ENCODE measurements at places on chromosomes 4 and X.

DNA sequence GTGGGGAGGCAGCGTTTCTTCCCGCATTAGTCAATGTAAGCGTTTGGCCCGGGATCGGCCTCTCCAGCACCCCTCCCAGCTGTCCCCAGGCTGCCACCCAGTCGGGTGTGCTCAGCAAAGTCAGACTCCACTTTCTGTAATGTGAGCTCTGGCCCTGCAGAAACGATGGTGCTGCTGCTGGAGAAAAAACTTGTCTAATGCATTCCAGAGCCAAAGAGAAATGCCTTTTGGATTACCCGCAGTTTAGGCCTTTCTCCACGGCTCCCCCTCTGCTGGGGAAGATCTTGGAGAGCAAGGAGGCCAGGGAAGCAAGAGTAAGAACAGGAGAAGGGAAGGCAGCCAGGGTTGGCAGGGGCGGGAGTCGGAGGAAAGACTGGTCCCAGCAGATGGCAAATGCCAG is 55.2 kb downstream of the ELF4 start:
- peak; percentile 72 for DNase-seq

DNA sequence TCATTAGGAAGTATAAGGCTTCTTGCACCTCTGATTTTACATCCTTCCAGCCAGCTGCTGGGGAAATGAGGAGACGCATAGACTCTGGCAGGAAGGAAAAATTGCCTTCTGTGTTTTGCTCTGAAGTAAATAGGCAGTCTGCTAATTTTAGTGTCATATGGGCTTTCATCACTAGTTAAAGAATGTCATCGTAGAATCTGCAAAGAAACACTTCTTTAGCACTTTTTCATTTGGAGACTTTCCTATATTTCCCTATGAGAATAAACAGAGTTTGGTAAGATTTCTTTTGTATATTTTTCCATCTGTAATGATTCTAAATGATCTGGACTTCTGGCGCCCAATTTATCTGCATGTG is 3.3 kb downstream of the ADGRL3 start:
- DNase-seq = no peak

DNA sequence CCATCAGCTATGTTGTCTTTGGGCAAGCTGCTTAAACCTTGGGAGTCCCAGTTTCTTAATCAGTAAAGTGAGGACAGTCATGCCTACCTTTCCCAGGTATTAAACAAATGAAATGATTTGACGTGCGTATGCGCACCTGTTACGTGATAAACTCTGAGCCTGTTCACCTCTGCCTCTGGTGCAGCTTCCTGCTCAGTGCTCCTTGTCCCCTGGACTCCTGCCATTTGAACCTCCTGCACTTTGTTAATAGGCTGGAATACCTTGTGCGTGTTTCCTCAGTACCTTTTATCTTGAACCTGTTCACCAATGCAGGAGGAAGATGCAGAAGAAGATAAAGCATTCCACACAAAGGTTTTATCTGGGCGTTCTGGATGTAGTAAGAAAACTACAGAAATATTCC is 211.9 kb downstream of the CEP135 start:
- no peak for DNase-seq

GRCh38 chr4:102180046-102180445 is 165.2 kb downstream of the SLC39A8 start:
- DNase-seq = no peak

GRCh38 chrX:68753218-68753617 is 75.6 kb upstream of the EFNB1 start:
- no peak for DNase-seq

- DNase-seq = no peak
Observed at GRCh38 chrX:153832728-153833127, 2.4 kb upstream of the PDZD4 start.

GRCh38 chrX:26999634-27000033 is 463.5 kb downstream of the PPP4R3C start:
- no peak for DNase-seq

- no peak for DNase-seq
Observed at GRCh38 chr4:175944126-175944910, 121.3 kb upstream of the WDR17 start.

GRCh38 chr4:122528879-122529278 is 72.4 kb upstream of the IL2 start:
- DNase-seq = no peak

DNA sequence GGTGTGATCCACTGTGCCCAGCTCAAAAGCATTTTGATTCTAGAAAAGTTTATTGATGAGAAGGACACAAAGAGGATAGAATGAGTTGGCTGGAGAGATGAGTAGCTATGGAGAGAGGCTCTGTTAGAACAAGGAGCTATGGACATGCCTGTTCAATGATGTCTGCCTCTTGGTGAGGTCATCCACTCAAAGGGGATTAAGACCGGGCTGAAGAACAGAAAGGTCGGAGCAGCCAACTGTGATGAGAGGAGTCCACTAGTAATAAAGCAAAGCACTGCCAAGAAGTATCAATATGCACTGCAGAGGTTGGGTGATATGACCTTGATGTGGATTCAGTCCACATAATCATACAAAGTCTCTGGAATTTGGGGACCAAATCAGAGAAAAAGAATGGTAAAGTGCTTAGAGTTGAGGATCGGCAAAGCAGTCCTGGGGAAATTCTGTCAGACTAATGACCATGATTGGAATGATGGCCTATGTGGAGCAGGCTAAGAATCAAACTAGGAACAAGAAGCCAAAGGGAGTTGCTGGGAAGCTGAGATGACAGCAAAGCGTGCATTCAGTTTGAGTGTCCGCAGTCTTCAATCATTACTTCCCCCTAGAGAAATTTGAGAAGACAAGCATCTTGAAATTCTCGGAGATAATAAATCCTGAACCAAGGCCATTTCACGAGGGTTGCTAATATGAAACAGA is 55.7 kb upstream of the MMAA start:
- DNase-seq = no peak

DNA sequence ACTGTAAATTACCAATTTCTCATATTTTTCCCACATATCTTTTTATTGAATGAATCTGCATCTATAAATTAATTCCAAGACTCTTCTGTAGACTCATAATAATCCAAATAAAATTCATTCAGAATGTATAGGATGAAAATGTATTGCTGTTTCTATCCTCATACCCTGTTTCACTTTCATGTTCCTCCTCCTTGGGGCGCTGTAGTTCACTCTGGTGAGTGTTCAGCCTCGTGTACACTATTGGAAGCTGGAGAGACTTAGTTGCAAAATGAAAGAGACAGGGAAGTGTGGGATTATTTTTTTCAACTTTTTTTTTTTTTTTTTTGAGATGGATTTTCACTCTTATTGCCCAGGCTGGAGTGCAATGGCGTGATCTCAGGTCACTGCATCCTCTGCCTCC is 296.1 kb downstream of the TLL1 start:
- no peak for DNase-seq

DNA sequence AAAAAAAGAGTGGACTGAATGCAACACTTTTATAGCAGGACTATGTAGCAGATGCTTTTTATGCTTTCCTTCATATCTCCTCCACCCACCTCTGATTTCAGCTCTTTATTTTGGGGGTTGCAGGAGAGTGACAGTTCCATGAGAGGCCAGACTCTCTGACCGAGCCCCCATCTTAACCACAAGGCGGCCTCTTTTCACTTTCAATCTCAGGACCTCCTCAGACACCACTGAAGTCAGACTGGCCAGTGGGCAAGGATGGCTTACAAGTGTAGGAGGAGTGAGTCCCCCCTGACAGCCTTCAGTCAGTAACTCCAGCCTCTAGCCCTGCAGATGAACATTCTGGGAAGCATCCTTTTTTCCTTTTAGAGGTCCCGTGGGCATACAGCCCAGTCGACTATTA is 140.8 kb downstream of the FRAS1 start:
- DNase-seq = no peak

GRCh38 chr4:175705407-175705806 is 106.7 kb downstream of the GPM6A start:
- no peak for DNase-seq

DNA sequence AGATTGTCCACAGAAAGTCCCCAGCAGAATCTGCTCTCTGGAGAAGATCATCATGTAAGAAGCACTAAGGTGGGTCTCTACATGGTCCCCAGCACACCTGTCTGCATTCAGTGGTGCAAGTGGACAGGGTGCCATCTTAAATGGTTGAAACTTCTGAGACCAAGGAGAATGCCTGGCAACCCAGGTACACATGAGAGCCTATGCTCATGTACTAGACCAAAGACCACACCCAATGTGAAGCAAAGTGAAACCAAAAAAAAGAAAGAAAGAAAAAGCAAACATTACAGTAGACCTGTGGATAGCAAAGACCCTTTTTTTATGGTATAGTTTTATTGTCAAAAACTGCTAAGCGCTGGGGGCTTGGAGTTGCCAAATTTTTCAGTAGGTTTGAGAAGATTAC is 15.0 kb downstream of the CD40LG start:
- no peak for DNase-seq

DNA sequence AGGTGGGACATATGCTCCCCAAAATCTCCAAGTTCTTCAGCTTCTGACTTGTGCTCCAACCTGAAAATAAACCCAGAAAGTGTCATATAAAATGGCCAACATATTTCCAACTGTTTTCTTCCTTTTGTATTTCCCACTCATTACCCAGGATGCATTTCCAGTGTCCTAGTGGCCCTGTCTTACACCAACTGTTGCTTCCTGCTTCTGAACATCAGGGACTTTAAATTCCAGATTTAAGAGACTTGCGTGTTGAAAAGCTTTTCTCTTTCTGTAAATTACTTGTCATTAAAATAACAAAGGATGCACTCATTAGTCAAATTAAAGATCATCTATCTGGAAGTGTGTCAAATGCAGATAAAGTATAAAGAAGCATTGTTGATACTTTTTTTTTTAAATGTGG is 19.9 kb downstream of the MID1 start:
- DNase-seq = no peak

DNA sequence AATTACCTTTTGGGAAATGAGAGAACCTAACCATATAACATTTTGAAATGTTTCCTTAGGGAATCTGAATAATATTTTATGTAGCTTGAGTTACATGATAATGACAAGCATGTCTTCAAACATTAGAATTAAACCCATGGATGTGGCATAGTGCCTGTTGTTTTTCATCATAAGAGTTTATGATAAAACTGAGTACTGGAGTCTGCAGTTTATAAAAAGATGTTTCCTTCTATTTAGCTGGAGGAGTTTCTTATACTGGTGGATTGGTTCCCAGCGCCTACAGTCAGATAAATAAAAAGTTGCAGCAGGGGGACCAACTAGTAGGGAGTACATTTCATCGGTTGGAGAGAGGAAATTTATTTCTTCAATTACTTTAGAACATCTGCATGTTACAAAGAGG is 70.1 kb upstream of the PCDH18 start:
- no peak for DNase-seq

DNA sequence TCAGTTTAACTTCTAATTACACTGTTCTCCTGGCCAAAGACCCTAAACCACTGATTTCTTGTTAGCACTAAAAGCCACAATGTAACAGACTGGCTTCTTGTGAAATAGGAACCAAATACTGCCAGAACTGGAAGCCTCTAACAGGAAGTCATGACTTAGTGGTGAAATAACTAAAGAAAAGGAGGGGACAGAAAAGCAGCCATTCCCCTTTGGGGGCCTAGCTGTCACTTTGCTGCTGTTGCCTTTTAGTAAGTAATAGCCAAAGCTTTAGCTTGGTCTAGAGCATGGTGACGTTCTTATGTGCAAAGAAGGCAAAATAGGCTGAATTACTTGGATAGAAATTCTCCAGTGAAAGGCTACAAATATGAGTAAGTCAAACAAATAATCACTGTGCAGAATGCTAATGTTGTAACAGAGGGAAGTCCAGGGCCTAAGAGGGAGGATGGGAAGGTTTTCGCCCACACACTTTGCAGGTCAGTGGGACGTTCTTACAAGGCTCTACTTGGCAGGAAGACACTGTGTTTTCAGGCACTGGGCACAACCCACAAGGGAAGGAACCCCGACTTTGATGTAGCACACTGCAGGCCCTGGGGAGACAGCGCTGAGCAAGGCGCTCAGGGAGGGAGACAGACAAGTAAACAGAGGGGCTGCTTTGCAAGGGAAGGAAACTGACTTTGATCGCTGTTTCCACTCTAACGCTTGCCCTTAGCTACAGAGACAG is 16.7 kb downstream of the GAB3 start:
- DNase-seq = no peak

DNA sequence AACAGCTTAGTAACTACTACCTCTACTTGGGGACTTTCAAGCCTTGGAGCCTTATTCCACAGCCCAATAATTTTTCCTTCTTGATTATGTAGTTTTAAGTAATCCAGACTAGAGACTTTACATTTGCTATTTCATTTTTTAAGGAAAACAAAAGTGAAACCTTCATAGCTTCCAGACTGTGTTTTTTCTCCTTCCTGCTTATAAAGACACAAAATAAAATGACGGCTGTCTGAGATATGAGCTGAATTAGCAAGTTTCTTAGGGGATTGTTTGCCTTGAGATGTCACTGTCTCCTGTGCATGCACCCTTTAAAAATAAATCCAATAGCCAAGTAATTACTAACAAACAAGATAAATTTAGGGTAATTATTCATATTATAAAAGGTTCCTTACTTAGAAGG is 78.8 kb upstream of the PACRGL start:
- no peak for DNase-seq

DNA sequence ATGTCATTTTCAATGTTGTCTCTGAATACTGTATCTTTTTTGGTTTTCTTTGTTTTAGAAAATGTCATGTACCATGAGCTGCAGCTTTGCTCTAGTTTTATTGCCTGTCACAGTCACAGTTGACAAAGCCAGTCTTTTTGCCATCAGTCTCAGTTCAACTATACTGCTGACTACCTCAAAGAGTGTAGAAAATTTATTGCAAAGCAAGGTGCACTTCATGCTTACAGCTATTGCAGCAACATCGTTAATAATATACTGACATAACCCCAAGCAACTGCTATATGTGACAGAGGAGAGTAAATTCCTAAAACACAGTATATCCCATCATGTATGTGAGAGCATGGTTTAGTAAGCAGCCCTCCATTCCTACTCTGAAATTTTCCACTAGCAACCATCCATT is 2022.3 kb downstream of the ARAP2 start:
- DNase-seq = no peak

Measured in AG08396 (cell line).